ENCODE measurements at places on chromosomes 6 and 20.
A peak's percentile ranks its signal among the peaks of the same experiment; 100 is the strongest.

- no peak for DNase-seq
Measured at GRCh38 chr20:4519534-4519933, 202.2 kb upstream of the PRND start.

DNA sequence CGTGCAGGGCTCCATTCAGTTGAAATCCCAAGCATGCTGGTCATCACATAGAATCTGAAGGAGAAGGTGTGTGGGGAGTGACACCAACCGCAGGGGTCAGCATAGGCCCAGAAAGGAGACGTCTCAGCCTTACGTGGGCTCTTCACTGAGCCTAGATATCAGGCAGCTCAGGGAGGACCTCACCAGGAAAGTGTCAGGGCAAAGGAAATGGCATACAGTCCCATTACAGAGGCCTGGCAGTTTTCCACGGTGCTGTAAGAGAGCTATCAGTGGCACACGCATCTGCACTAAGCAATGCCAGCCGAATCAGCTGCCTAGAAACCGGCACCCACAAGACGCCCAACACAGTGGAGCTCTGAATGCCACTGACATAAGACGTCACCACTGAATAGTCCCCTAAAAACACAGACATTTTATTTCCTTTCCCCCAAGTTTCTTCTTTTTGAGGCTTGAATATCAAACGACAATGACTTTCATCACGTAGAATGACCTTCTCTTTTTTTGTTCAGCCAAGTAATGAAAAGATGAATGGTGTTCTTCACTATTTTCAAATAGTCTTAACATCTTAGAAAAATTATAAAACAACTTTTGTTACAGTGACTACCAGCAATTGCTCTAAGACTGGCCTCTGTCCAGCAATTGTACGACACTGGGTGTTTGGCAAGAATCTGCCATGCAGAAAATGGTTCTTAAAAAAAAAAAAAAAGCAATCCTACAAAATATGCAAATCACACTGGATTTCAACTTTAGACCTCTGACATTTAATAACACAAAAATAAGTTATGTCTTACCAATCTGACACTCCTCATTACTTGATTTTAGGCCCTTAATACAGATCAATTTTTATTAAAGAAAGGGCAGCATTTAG, 88.9 kb upstream of the FOXQ1 start:
- no peak for DNase-seq

GRCh38 chr6:121503589-121503991, 68.1 kb downstream of the GJA1 start:
- DNase-seq, result no peak

- DNase-seq, result no peak
Measured at GRCh38 chr20:36455972-36456625, 85.2 kb upstream of the MYL9 start.

DNA sequence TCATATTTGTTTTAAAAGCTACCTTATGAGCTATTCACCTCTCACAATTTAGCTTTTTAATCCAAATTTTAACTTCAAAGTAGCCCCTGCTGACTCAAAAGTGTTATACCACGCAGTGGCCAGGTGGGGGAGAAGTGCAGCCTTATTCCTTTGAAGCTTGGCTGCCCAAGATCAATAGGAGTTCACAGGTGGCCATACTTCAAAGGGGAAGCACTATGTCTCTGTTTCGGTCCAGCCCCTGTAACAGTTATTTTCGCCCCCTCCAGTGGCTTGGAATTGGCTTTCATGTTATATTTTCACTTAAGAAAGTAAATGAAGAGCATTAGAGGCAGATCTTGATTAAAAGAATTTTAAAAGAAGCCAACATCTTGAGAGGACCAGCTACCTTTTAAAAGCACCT, 608.4 kb downstream of the EPHA7 start:
- no peak for DNase-seq

GRCh38 chr20:18165553-18165952, 27.9 kb downstream of the KAT14 start:
- no peak for DNase-seq

GRCh38 chr6:170291271-170292110, 613 bp upstream of the DLL1 start:
- DNase-seq, result peak; percentile 87

DNA sequence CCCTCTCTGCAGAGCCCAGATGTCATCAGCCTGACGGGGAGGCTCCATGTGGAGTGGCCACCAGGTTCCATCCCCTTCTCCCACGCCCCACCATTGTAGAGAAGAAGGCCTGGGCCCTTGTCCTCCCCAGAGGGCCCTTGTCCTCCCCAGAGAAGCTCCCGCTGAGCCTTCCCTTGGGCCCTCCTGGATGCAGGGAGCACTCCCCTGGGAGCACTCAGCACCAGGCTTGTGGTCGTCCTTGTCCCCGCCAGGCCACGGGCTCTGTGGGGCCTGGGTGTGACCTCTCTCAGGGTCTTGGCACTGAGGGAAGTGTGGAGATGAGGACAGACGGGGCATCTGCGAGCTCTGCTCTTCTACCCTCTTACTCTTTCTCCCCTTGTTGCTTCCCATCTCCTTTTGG, 83.4 kb upstream of the NNAT start:
- DNase-seq, result no peak

- no peak for DNase-seq
Measured at GRCh38 chr6:37862430-37862829, 42.9 kb downstream of the ZFAND3 start.

DNA sequence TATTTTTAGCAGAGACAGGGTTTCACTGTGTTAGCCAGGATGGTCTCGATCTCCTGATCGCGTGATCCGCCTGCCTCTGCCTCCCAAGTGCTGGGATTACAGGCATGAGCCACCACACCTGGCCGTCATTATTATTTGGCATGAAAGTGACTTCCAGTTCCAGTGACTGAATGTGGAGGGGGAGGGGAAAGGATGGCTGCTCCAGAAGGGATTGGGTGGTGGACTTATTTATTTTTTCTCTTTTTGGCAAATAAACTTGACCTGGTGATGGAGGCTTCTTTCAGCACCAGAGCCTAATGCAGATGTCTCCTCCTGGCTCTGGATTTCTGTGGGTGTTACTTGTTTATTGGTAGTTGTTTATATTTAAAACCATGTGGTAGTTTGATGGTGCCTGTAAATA, 16.9 kb upstream of the SLC22A23 start:
- DNase-seq, result no peak

GRCh38 chr6:87742106-87742505, 40.1 kb upstream of the AKIRIN2 start:
- no peak for DNase-seq

DNA sequence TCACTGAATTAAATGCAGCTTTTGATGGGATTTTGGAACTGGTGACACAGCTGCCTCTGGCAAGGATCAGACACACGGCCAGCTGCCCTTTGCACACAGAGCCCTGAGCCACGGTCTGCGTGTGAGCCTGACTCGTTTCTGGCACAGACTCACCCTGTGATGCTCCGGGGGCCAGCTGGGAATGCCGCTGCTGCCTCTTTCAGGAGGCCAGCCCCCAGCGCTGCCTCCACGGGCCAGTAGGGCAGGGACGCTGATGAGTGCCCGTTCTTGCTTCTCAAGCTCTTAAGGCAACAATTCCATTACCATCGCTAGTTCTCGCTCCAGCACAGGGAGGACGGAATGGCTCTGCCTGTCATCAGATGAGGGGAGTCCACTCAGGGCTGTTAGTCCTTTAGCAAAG, 61.6 kb downstream of the IRF4 start:
- DNase-seq, result no peak

DNA sequence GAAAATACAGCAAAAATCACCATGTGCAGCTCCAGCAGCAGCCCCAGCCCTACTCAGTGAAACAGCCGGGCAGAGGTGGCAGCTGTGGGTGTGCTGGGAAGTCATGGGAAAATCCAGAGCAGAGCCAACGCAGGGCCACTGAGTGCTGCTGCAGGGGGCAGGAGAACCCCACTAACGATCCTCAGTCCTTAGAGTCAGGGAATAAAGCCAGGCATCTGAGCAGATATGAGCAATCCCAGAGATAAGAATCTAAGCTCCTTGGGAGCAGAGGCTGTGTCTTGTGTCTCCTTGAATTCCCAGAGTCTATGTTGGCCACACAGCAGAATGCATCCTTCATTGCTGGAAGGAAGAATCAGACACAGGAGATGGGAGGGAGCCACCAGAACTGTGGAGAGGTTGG, 493.1 kb upstream of the MAP3K7 start:
- no peak for DNase-seq

GRCh38 chr20:31607640-31608250, 2.7 kb downstream of the ID1 start:
- DNase-seq, result no peak

- DNase-seq, result no peak
Measured at GRCh38 chr6:151409679-151410078, 18.3 kb upstream of the ZBTB2 start.

- DNase-seq, result no peak
Measured at GRCh38 chr6:145323646-145324045, 411.7 kb downstream of the EPM2A start.

DNA sequence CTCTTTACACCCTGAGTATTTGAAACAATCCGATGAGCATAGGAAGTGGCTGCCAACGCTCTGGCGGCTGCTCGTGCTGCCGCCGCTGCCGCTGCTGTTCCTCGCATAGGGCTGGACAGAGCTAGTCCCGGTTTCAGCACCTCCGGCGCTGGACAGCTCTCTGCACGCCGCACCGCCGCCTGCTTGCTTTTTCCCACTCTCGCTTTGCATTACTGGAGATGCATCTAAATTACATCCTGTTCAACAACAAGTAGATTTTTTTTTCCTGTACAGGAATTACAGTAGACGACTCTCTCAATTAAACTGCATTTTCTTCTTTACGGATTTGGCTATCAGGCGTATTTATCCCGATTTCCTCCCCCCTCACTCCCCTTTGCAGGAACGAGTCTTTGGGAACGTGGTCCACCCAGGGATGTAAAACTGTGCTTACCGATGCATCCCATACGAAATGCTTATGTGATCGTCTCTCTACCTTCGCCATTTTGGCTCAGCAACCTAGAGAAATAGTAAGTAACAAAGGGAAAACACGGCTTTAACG, 563.8 kb downstream of the LMBRD1 start:
- peak; percentile 91 for DNase-seq

GRCh38 chr6:132598473-132598872, 8.9 kb upstream of the TAAR5 start:
- DNase-seq, result no peak

- DNase-seq, result peak; percentile 86
Measured at GRCh38 chr20:51532577-51533191, 9.8 kb downstream of the NFATC2 start.

DNA sequence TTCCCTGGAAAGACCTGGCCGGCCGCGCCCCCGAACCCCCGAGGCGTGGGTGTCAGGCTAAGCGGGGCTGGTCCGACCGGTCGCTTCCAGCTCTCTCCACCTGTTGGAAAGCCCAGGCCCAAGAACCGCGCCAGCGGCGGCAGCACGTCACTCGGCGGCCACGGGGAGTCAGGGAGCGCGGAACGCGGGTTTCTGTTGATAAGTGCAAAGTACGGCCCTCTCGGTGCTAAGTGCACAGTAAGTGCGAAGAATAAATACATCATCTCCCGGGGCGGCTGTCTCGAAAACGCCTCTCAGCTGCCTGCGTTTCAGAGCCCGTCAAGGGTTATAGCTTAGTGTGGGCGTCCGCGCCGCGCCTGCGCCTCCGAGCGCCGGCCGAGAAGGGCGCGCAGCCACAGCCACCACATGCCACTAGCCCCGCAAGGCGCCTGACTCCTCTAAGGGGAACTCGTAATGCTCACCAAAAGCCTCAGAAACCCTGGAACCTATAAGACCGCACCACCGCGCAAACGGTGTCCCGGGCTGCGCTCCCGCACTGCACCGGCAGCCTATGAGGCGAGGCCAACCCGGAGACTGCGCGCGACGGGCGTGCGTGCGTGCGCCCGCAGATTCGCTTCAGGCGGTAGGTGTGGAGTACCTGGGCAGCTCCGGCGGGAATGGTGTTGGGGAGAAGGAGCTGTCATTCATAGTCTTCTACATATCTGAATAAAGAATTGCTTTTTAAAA, 9.2 kb upstream of the TBX18 start:
- DNase-seq, result peak; percentile 87

GRCh38 chr20:51594236-51595057, 51.9 kb upstream of the NFATC2 start:
- DNase-seq, result no peak

DNA sequence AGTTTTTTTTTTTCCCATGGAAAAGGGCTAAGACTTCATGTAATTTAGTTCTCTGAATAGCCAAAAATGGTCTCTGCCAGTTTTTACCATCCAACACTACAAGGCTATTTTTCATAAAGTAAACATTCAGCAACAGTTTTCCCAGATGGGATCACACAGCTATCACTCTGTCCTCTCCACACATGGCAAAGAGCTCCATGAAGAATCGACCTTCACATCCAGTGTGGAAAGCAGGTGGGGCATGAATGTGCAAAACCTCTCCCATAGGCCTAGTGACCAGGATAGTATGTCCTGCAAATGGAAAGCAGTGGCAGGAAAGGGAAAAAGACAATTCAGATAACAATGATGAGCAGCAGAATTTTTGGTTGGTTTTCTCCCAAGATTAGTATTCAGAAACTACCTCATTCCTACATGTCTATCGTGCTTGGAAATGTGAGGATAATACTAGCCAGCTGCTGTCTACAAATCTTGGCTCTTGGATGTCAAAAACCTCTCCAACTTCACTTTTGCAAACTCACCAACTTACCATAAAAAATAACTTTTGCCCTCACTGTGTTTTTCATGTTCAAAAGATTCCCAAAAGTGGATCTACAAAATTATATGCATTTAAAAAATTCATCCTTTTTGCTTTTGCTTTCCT, 159.7 kb upstream of the MCHR2 start:
- no peak for DNase-seq

DNA sequence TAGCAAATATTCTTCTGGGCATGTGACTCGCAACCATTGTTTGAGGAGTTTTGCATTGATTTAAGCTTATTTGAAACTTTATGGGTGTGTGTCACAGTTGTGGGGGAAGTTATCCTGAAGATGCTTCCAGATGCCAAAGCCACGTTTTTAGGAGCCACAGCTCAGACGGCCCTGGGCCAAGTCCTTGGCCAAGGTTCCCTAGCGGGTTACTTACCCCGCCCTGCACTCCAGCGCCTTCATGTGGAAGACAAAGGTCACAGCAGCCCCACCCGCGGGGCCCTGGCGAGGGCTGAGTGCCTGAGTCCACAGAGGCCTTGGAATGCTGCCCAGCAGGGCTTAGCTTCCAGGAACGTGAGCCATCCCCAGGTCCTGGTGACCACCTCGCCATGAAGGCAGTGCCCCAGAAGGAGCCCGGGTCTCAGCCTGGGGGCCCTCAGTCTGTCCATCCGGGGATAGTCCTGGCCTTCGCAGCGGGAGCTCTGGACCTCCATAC, 308.3 kb downstream of the CDH4 start:
- no peak for DNase-seq

- no peak for DNase-seq
Measured at GRCh38 chr20:3166913-3167342, 6.4 kb downstream of the LZTS3 start.

GRCh38 chr6:138456401-138456790, 42.9 kb downstream of the NHSL1 start:
- DNase-seq, result no peak

- DNase-seq, result no peak
Measured at GRCh38 chr6:142947714-142948480, 2.9 kb upstream of the HIVEP2 start.
